ENCODE measurements at places on chromosomes 6 and 20. TPM values are rescaled to one million over a fixed set of nuclear protein-coding genes. Genes with fewer than 3 reads are reported as not detected.

HLA-B gene
- total RNA-seq = 53.9 TPM

POU5F1 gene
- total RNA-seq = not detected

CUTA gene
- 212 TPM for total RNA-seq

TNFRSF21 gene
- total RNA-seq = 96.7 TPM

COL9A1 gene
- 0.31 TPM for total RNA-seq

MUC22 gene
- total RNA-seq = 1.6 TPM

VSTM2L gene
- 11.6 TPM for total RNA-seq

SRMS gene
- not detected for total RNA-seq
